ENCODE measurements at places on chromosomes 6 and 20.

GRCh38 chr20:61951695-61952533 is 113.8 kb downstream of the TAF4 start:
- DNase-seq, result no peak

- no peak for DNase-seq
Observed at GRCh38 chr6:78768271-78768670, 99.1 kb upstream of the IRAK1BP1 start.

- DNase-seq, result no peak
Observed at GRCh38 chr6:165178056-165178455, 131.3 kb downstream of the C6orf118 start.

GRCh38 chr6:36120539-36120938 is 9.8 kb upstream of the MAPK13 start:
- DNase-seq, result no peak

DNA sequence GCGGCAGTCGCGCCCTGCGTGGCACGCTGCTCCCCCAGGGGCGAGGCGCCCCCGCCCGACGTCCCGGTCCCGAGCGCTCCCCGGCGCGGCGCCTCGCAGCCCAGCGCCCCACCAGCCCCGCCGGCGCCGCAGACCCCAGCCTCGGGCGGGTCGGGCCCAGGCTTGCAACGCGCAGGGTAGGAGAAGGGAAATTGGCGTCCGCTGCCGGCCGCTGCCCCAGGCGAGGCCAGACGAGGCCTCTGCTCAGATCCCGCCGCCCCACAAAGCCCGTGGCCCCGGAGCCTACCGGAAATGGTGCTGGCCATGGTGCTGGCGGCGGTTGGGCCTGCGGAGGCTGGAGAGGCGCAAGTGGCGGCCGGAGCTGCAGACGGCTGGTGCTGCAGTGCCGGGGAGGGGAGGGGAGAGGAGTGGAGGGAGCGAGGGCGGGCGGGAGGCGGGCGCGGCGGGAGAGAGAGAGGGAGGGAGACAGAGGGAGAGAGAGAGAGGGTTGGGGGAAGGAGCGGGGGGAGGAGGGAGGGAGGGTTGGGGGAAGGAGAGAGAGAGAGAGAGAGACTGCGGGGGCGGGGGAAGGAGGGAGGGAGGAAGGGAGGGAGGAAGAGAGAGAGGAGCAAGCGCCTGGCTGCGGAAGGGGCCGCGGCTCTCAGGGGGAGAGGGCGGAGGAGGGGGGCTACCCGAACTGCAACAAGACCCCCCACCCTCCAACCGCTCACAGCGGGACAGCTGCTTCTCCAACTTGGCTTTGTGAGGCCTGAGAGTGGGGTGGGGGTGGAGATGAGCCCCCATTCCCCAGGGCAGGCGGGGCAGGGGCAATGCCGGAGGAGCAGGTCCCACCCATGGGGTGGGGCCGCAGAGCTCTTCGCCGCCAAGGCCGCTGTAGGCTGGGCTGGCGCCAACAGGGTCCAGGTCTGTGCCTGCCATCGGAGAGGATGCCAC is at the start of gene STMN3:
Gene STMN3, minus strand, starts transcription at position 384 of the 933 bp plus-strand sequence. Its CDS starts 79 bp downstream, at position 305.
- DNase-seq, result peak; percentile 85

DNA sequence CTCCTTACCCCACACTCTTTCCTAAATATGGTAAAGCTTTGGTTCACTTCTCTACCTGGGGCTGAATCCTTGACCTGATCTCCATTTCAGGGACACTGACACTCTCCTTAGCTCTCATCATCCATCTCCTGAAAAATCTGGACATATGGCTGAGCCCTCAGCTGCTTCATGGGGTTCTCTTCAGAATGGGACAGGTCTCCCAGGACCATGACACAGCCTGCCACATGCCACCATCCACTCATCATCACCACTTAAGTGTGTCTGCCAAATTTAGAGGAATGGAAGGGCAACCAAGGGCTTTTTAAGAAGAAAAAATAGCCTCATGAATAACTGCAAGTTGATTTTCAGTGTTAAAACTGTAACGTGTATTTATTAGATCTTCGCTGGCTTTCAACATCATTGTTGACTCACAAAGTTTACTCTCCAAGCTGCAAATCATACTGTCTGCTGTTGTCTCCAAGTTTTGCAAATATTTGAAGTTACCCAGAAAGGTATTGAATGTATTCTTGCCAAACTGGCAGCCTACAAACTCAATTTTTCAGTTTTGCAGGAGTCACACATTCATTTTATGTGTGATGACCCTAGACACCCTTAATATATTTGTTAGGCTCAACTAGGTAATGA is 41.1 kb downstream of the HS3ST5 start:
- no peak for DNase-seq

All from NCI-H526 treated with DMSO at 0.1 percent for 48 hours (cell line).